ENCODE measurements at places on chromosomes 5 and 9.

GRCh38 chr5:142783601-142784341 is 13.6 kb downstream of the ARHGAP26 start:
- DNase-seq = no peak

DNA sequence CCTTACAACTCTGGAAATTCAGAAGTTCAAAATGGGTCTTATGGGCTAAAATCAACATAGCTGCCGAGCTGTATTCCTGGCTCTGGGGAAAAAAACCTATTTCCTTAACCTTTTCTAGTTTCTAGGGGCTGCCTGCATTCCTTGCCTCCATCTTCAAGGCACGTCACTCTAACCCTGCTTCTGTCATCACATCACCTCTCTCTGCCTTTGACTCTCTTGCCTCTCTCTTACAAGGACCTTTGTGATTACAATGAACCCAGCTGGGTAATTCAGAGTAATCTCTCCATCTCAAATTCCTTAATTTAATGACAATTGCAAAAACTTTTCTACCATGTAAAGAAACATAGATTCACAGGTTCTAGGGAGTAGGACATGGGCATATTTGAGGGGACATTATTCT is 103.1 kb upstream of the SMC2 start:
- no peak for DNase-seq

DNA sequence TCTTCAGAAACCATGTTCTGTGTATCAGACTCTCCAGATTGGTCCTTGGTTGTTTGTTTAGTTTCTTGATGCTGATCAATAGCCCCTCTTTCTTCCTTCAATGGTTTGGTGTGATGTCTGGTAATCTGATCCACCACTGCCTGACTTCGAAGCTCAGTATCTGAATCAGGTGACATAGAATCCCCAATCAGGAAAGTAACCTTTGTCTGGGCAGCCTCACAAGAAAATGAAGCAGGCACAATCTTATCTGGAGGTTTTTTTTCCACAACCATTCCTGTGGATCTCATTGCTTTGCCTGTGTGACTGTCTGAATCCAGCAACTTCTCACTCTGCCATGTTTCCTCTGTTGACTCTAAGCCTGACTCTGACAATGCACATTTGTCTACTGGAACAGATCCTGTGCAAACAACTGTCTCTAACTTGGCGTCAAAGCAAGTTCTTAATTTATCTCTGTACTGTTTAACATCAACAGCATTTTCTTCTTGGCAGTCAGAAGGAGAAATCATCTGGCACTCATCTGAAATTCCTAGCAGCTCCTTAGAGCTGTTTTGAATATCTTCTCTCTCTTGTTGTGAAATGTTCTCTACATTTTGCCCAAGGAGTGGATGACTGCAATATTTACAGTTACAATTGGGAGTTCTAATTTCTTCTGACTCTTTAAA is 37.1 kb upstream of the RAPGEF6 start:
- DNase-seq = no peak

- no peak for DNase-seq
Measured at GRCh38 chr9:134647359-134648080, 5.9 kb downstream of the COL5A1 start.

- no peak for DNase-seq
Measured at GRCh38 chr9:138033950-138034349, 156.4 kb downstream of the CACNA1B start.

DNA sequence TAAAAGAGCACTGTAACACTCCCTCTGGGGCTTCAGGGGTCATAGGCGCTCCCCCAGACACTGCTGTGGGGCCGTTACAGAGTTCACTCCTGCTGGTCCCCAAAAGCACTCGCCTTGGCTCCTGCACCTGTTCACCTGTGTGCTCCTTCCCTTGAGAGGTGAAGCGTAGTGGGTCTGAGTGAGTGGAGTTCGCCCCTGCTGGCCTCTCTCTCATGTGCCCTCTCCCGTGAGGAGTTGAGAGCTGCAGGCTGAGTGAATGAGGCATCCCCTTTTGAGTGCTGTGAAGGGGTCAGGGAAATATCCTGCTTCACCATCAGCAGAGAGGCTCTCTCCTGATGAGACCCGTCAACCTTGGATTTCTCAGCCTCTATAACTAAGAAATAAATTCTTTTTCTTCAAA is 134.6 kb upstream of the TUT7 start:
- no peak for DNase-seq

GRCh38 chr5:107926121-107926520 is 255.4 kb upstream of the EFNA5 start:
- DNase-seq = no peak

DNA sequence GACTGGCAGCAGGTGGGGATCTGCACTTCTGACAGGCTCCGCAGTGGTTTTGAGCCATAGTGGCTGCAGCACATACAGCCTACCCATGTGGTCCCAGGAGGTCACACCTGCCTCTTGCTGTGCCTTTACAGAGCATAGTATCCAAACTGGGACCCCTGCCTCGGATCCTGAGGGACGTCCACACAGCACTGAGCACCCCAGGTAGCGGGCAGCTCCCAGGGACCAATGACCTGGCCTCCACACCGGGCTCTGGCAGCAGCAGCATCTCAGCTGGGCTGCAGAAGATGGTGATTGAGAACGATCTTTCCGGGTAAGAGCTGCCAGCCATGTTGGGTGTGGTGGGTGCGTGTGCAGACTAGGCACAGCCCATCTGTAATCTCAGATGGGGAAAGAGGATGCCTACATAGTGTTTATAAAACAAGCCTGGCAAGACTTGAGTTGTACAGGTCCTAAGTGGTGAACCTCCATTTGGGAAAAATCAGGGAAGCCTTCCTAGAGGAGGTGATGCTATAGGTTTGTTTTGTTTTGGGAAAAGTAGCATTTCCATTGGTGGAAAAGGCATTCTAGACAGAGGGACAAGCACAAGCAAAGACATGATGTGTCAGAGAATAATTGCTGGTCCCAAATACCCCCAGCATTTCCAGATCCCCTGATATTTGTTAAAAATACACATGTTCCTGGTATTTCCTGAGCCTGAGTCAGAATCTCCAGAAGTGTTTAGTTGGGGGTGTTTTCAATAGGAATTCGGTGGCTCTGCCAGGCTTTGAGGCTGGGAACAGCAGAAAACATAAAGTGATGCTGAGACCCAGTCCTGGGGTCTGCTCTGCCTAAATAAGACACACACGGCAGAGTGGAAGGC is 119.2 kb downstream of the DAB2IP start:
- DNase-seq = no peak

GRCh38 chr5:59506285-59506877 is 387.1 kb downstream of the PDE4D start:
- no peak for DNase-seq

DNA sequence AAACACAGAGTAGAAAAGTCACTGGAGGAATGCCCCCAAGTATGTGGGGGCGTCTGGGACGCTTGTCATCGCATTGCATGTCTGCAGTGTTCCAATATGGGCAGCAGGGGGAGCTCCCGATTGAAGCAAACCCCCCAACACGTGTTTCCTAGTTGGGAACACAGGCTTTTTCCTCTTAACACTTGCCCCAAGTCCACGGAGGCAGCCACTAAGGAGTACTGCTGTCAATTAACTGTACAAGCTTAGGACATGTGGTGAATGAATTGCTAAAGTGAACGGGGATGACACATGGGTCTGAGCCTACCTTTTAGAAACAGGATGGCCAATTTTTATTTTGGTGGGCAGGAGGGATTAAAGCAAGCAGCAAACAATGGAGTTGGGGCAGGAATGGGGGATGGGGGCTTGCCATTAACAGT is 2.2 kb downstream of the GABRB2 start:
- peak; percentile 16 for DNase-seq

GRCh38 chr5:181107699-181108098 is 23.3 kb downstream of the OR2V1 start:
- no peak for DNase-seq

GRCh38 chr9:85061969-85062368 is 392.4 kb downstream of the NTRK2 start:
- no peak for DNase-seq

GRCh38 chr5:134383980-134384697 is 12.8 kb downstream of the UBE2B start:
- no peak for DNase-seq

DNA sequence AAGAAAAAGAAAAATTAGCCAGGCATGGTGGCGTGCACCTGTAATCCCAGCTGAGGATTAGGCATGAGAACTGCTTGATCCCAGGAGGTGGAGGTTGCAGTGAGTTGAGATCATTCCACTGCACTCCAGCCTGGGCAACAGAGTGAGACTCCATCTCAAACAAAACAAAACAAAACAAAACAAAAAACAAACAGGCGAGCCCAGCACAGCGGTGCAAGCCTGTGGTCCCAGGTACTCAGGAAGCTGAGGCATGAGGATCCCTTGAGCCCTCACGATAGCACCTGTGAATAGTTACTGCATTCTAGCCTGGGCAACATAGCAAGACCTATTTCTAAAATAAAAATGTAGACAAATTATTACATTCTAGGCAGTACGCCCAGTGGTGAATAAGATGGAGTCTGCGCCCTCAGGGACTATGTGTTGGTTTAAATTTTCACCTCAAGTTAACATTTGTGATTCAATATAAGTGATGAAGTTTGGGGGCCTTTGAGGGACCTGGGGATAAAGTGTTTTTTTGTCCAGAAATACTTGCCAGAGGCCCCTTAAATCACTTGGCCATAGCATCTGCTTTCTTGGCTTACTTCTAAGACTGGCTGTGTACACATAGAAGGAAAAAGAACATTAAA is 3.4 kb upstream of the GAPVD1 start:
- no peak for DNase-seq

- DNase-seq = no peak
Measured at GRCh38 chr5:36535859-36536615, 70.4 kb upstream of the SLC1A3 start.

DNA sequence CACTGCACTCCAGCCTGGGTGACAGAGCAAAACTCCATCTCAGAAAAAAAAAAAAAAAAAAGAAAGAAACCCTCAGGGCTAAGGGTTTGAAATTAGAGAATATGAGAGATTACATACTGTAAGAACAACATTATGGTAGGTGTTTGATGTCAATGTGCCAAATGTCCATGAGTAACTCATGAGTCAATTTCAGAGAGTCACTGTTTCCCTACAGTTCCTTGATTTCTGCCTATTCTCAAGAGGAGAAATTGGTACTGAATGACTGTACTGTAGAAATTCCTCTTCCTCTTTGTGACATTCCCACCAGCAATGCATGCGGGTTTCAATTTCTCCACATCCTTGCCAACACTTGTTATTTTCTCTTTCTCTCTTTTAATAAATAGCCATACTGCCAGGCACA is 35.2 kb downstream of the MARVELD2 start:
- peak; percentile 3 for DNase-seq

GRCh38 chr5:131210151-131210510 is 39.4 kb downstream of the LYRM7 start:
- DNase-seq = no peak

DNA sequence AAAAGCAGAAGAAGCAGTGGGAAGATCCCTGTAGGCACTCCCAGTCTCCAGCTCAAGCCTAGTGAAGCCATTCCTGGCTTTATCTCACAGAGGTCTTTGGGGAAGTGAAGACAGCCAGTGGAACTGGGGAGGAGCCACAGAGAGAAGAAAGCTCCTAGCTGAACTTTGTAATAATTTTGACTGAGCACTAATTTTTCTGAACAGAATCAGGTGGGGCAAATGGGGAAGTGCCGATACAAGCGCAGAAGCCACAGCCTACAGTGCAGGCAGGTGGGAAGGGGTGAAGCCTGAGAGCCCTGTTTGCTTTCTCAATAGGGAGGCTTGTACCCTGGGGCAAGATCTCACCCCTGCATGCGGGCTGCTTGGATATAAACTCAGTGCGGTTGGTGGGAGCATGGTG is 48.4 kb upstream of the SNAPC3 start:
- no peak for DNase-seq

GRCh38 chr9:93098236-93098946 is 2.4 kb downstream of the CARD19 start:
- DNase-seq = peak; percentile 86

DNA sequence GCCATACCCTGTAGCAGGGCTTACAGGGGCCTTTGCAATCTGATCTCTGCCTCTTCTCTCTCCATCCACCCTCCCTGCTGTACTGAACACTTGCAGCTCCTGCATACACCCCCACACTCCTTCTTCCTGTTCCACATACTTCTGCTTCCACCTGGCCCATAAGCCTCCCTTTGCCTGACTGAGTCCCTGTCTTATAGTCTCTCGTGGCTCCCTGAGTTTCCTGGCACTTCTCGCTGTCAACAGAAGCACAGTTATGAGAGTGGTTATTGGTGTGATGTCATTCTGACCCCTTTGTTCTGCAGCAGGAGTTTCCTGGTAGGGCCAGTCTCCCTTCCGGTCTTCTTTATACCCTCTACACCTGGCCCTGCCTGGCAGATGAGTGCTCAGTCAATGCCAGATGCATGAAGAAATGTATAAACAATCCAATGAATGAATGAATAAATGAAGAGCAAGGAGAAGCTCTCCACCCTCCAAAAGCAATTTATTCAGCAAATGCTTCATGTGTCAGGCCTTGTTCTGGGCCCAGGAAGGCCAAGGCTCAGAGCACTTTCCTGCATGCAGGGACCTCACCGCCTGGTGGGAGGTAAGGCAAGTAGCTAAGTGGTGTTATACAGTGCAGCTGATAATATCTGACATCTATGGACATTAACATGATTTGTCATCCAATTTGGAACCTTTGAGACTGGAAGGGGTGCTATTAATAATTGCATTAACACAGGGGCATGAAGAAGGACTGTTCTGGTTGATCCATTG is 20.5 kb upstream of the CSF1R start:
- no peak for DNase-seq

GRCh38 chr5:65674749-65675148 is 47.2 kb downstream of the SGTB start:
- DNase-seq = no peak

DNA sequence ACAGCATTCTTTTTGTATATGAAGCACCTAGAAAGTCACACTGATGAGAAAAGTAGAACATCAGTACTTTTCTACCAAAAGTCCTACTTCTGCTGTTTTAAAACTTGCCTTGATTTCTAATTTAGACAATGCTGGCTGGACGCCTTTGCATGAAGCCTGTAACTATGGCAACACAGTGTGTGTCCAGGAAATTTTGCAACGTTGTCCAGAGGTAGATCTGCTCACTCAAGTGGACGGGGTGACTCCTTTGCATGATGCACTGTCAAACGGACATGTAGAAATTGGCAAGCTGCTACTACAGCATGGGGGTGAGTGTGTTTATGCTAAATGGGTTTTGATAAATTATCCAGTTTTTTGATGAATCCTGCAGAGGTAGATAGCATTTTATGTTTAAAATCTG is 73.5 kb downstream of the SLF1 start:
- DNase-seq = no peak

DNA sequence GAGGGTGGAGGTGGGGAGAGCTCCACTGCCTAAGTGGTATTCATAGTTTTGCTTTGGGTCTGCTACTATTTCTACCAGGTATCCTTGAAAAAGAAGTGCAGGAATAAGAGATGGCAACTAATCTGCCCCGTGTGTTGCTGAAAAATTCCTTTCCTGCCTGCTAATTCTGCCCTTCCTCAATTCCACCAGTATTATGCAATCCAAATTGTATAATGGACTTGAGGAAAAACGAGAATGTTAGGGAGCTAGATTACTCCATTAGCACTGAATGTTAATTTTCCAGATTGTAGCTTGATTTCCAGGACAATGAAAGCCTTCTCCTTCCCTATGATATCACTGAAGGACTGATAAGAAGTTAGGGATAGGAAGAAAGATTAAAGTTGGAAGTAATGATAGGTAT is 16.9 kb downstream of the ADAM19 start:
- no peak for DNase-seq

- peak; percentile 17 for DNase-seq
Measured at GRCh38 chr9:125747053-125747764, at the start of gene PBX3. Gene PBX3, plus strand, starts transcription at chr9:125747373.

Measured in T1000 (cell line).